ENCODE measurements at places on chromosomes 1 and 21.
A peak's percentile ranks its signal among the peaks of the same experiment; 100 is the strongest.

DNA sequence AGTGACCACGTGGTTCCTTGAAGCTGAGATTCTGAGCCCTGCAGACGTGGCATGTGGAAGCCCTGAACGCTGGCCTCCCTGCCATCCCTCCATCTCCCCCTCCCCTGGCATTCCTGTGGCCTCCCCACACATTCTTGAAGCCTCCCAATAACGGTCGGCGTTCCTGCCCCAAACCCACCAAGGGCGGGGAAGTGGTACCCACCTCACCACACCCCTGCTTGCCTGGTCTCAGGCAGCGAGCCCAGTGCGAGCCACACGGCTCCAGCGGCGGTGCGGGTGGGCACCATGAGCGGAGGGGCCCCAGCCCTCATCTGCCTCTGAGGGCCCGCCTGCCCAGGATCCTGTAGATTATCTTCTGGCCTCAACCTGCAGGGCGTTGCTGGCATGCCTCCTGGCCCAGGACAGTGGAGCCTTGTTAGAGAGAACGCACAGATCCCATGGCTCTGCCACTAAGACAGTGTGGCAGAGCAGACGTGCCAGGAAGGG is 20.6 kb upstream of the PRELP start:
- no peak for DNase-seq

GRCh38 chr21:40160911-40161310 is 293.7 kb downstream of the PCP4 start:
- DNase-seq, result no peak

DNA sequence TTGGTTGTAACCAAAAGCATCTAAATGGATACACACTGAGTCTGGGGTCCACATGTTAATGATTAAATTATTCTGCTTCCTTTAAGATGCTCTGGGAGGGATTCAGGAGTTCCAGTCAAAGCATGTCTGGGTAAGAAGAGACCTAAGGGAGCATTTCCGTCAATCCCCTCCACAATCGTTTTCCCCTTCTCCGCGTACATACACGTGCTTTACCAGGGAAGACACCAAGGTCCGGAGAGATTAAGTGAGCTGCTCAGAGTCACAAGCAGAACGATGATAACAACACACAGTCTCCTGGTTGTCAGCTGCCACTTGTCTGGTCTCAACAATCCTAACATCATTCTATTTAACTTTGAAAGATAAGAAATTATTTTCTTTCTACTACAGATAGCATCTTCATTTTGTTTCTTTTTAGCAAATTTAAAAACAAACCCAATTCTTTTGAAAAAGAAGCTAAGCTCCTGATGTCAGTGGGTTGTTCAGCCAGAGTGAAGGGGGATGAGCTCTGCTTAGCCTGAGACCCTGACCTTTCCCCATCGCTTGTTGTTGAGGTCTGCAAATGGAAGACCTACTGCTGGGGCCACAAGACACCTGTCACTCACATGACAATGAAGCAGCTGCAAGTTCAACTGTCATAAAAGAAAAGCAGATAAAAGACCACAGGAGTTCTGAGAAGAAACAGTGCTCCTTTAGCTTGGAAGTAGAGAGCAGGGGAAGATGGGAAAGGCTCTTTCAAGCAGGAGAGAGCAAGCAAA is 4.5 kb downstream of the PAFAH2 start:
- no peak for DNase-seq

- DNase-seq, result no peak
These were observed 3.5 kb upstream of the TIAM1 start for GRCh38 chr21:31347435-31348032.

DNA sequence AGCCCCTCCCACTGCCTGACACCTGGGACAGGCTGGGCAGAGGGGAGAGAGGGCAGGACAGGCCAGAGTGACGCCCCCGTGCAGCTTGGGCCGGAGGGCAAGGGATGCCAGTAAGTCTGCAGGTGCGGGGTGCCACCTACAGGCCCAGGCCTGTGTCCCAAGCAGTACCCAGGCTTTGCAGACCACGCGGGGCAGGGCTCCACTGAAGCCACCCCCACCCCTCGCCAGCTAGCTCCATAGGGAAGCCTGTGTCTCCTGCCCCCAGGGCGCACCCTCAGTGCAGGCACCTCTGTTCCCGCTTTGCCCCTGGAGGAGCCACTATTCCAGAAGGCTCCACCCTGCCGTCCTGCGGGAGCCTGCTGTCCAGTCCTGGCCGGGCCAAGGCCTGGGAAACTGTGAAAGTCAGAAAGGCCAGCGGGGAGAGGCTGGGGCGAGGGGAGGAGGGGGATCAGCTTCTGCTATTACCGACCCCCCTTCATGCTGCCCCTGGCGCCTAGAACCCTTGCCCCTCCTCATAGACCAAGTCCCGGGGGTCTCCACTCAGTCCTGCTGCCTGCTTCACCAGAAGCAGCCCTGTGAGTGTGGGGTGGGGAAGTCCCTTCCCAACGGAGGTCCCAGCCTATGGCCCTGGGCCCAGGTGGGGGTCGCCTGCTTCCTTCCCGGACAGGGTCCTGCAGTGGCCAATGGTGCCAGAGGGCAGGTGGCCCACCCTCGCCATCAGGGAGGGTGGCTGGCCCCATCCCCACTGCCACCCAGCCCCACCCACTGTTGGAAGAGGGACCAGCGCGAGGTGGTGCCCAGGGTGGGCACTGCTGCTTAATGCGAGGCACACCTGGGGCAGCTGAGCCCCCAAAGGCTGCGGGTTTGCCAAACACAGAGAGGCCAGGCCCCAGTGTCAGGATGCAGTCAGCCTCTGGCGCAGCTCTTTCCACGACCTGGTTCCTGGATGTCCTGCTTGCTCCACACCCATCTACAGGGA is 54.4 kb downstream of the KCNAB2 start:
- no peak for DNase-seq

DNA sequence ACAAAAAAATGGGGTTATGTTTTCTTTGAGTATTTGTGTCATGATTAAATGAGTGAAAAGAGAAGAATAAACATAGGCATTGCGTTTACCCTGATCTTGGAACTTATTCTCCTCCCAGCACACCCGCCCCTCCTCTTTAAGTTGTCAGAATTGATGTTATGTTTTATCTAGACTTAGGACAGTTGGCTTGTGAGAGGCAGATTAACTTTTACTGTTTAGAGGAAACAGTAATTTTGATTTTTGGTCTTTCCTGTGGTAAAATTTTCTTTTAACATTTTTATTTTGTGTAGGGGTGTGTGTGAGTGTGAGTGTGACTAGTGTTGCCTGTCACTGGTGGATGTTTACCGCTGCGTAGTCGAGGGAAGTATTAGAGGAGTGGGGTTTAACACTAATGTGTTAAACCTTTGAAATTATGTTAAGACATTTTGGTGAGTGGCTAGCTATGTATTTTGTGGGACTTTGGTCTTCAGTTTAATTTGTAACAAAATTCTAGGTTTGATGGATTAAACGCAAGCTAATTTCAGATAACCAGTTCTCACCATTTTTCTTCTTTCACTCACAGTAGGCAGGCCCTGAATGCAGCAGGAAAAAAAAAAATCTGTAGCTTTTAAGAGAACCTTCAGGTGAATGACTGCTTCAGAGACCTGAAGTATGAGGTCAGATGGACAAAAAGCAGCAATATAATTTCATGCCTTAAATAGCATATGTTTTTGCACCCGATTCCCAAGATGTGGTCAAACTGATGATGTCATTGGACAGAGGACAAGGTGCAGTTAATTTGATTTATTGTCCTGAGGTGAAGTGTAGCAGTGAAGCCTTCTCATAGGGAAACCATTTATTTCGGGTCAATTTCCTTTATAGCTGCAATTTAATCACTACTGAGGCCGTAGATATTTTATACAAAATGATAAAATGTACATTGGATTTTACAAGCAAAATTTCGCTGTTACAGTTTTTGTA is 2.7 kb downstream of the POU2F1 start:
- no peak for DNase-seq

DNA sequence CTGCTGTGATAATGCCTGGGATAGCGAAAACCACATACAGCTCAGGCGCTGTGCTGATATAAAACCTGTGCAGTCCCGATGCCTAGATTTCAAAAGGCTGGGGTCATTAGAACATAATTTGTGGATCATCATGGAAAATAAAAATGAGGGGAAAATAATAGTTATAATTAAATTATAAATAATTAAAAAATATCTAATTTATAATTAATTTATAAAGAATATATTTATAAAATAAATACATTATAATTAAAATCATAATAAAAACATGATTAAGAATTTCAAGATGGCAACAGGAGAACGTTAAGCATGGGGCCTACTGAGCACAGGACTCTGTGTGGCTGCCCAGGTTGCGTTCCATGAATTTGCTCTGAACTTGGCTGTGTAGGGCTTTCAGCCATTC is 53.9 kb downstream of the C21orf91 start:
- no peak for DNase-seq

DNA sequence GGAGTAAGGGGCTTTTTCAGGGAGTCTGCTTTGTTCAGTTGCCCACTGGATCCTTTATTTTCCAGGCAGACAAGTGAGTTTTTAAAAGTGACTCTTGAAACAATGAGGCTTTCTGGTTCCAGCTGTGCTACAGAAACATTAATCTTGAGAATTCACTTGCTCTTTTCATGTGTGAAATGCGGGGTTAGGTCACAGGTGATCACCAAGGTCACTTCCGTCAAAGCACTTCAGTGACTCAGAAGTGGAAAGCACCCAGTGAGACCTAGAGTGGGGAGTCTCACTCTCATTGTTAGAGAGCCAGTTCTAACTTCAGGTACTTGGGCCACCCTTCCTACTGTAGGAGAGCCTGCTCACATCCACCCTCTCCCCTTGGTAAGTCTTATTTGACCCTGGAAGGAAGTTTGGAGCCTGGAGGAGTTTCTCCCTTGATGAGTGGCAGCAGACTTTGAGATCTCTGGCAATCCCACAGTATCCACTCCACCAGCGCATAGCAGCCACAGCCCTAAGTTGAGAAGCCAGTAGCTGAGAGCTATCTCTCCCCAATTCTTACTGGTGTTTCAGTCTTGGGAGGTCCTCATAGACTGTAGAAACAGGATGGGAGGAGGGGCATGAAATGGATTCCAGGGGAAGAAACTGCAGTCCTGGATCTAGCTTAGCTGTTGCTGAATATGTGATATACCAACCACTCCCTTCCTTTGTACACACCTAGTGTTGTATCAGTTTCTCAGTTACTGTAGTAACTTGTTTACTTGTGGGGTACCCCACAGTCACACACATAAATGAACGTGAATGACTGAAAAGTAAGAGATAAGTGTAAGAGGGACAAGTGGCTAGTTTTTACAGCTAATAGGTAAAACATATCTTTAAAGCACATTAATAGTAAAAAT is 3.1 kb downstream of the TACSTD2 start:
- peak; percentile 63 for DNase-seq

- no peak for DNase-seq
These were observed 207.7 kb upstream of the GJB5 start for GRCh38 chr1:34547046-34547674.

DNA sequence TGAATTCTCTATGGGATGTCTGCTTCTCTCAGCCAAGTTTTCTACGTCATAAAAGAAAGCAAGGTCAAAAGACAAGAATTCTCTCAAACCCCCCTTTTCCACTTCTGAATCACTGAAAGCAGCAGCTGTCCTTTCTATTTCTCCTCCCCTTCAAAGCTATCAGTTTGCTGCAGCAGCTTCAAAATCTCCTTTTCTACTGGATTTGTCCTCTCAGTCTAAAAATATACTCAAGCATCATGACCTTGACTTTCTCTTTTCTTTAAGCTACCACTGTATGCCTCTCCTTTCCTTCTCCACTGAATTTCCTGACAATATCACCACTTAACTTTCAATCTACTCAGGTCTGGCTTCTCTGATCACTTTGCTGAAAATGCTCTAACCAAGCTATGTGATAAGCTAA is 1.9 kb downstream of the WDR64 start:
- DNase-seq, result no peak

DNA sequence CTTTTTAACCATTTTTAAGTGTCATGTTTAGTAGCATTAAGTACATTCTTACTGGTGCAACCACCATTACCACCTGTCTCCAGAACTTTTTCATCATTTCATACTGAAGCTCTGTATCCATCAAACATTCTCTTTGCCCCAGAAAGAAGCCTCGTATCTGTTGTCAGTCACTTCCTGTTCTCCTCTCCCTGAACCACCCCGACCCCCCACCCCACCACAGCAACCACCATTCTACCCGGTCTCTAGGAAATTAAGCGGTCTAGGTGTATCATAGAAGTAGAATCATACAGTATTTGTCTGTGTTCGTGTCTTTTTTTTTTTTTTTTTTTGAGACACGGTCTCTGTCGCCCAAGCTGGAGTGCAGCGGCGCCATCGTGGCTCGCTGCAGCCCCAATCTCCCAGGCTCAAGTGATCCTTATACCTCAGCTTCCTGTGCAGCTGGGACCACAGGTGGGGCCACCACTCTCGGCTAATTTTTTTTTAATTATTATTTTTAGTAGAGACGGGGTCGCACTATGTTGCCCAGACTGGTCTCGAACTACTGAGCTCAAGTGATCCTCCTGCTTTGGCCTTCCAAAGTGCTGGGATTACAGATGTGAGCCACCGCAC is 23.7 kb upstream of the EPHA8 start:
- DNase-seq, result no peak

DNA sequence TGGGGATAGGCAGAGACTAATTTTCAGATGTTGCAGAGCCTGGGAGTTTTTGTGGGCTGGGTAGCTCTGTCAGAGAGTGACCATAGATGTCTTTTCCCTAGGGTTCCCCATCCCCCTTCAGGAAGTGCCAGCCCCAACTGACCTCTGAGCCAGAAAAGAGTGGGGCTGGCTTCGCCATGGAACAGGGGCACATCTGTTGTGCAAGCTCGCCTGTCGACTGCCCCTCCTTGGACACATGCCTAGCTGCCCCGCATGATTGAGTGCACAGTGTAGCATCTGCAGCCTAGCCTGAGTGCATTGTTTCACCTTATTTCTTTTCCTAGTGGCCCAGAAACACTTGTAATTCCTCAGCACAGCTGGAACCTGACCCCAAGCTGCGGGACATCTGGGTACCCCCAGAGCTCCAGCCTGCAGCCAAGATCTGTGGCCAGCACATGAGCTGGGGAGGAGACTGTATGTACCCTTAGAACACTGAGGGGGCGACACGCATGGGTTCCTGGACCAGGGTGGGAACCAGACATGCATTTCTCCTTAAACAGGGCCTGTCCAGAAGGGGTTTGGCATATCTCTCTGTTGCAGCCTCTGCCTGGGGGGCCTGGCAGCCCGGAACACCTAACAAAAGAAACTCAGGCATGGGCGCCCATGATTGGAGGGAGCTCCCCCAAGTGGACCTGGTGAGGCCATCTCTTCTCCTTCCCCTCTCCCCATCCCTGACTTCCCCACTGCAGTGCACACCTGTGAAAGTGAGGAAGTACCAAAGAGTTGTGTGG is 55.2 kb downstream of the SYT14 start:
- no peak for DNase-seq

DNA sequence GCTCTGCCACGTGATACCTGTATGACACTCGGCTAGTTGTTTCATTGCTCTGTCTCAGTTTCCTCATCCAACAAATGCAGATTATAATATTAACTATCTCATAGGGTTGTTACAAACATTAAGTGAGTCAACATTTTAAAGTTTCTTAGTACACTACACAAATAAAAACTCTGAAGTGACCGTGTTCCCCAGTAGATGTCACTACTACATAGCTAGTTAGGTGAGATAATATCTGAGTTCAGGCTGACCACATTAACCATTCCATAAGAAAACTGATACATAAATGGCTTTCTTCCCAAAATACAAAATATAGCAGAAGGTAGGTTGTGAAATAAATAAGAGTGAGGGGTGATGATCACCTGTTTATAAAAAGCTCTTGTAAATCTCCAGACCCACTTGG is 214.1 kb downstream of the NUF2 start:
- DNase-seq, result no peak

GRCh38 chr1:44884746-44885145 is 41.7 kb upstream of the PTCH2 start:
- no peak for DNase-seq

All from GM18507 (cell line).